ENCODE measurements at places on chromosomes 5 and 9. TPM values are rescaled to one million over a fixed set of nuclear protein-coding genes. Genes with fewer than 3 reads are reported as not detected.

The PDE8B gene
- total RNA-seq = not detected

The NR2F1 gene
- total RNA-seq = 1.2 TPM

The PLAC8L1 gene
- not detected for total RNA-seq

The HIGD2A gene
- 122 TPM for total RNA-seq

The OMD gene
- total RNA-seq = not detected

The LCN6 gene
- total RNA-seq = not detected

The TGFBI gene
- total RNA-seq = 586 TPM

The DCAF12 gene
- total RNA-seq = 23.6 TPM

The DEPDC1B gene
- 20.7 TPM for total RNA-seq

The ENTREP1 gene
- 2.5 TPM for total RNA-seq

The CSNK1A1 gene
- 297 TPM for total RNA-seq

The NMRK1 gene
- 22.9 TPM for total RNA-seq

The IL9 gene
- total RNA-seq = not detected

The CDC25C gene
- 8.8 TPM for total RNA-seq

The LCN1 gene
- total RNA-seq = not detected

The TMEM252 gene
- total RNA-seq = not detected

The CDHR2 gene
- not detected for total RNA-seq

The FBP2 gene
- total RNA-seq = not detected

All from airway epithelial cell (primary cell).